ENCODE measurements at places on chromosomes 13 and 19.

DNA sequence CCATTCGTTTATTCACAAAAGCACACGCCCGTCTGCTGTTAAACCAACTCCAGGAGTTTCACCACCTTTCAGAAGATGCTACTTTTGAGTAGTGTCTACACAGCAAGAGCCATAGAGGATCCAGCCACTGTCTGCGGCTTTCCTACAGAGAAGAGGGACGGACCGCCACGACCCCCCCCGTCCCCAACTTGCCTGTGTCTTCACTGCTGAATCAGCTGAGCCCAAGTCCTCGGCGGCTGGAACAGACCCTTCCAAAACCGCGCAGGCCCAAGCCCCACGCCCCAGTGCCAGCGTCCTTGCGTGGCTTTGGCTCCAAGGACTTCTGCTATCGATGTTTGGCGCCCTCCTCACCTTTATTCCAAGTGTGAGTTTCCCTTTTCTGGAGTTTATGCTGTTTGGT, 65.1 kb downstream of the SPACA7 start:
- DNase-seq = no peak

DNA sequence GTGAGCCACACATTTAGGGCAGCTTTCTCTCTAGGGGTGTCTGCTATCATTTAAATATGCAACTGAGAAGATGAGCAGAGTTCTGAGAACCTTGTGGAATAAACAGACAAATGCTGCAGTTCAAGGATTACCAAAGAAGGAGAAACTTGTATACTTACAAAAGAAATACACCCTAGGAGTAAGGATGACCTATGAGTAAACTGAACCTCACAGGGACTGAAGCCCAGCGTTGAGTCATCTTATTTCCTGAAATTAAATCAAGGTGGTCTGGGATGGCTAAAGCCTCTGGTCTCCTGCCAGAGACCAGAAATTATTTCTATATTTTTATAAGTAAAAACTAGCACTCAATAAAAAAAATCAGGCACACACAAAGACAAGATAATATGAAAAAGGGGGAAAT, 40.1 kb downstream of the FAM216B start:
- no peak for DNase-seq

DNA sequence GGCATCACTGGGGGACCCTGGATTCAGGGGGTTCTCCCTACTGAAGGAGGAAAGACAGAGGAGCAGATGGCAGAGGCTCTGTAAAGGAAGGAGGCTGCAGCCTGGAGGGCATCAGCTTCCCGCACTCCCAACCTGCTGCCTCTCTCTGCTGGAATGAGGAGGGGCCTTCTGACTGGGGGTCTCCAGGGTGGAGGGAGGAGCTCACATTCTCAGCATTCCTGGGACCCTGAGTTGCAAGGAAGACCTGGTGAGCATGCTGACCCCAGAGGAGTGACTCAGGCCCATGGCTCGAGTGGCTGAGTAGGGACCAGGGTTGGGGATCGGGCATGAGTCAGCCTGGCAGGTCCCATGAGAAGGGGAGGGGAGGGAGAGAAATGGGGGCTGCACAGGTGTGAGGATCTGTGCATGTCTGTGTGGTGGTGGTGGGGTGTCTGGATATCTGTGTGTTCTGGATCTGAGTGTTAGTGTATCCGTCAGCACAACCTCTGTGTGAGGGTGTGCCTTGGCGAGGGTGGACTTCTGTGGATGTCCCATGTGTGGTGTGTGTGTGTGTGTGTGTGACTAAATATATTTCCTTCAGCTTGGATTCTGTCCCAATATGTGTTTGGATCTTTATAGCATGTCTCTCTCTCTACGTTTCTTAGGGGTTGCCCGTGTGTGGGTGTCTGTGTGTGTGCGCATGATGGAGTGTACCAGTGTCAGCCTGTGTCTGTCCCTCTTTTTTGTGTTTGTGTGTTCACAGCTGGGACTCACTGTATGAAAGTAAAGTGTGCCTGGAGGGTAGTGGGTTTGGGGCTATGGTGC, 4.6 kb downstream of the AXL start:
- DNase-seq = no peak

DNA sequence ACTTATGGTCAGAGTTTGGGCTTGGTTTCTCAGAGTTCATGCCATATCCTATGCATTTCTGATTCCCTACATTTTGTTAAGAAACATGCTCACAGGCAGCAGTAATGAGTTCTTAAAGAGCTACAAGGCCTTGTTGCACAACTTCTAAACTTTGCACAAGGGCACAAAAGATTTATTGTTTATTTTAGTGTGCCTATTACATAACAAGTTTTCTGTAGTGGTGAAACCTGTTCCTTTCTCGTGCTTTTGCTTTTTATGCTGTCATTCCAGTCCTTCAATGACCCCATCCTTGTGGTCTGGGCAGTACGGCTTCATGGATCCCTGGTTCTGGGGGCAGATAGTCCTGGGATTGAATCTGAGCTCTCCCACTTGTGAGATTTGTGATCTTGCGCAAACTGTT, 17.8 kb downstream of the ZNF507 start:
- no peak for DNase-seq

DNA sequence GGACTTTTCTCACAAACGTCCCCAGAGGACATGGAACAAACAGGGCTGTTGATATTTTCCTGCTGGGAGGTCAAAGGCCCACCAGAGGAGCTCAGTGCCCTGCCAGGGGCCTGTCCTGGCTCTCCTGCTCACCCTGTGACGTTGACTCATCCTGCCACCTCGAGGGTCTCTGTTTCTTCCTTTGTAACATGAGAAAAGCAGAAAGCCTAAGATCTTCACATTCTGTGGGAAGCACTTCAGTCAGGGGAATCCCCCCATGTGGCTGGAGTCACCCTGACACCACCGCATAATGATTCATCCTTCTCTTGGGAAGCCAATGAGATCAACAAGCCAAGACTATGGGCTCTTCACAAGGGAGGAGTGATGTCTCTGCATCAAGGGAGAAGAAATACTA, 147.9 kb downstream of the KATNAL1 start:
- no peak for DNase-seq

DNA sequence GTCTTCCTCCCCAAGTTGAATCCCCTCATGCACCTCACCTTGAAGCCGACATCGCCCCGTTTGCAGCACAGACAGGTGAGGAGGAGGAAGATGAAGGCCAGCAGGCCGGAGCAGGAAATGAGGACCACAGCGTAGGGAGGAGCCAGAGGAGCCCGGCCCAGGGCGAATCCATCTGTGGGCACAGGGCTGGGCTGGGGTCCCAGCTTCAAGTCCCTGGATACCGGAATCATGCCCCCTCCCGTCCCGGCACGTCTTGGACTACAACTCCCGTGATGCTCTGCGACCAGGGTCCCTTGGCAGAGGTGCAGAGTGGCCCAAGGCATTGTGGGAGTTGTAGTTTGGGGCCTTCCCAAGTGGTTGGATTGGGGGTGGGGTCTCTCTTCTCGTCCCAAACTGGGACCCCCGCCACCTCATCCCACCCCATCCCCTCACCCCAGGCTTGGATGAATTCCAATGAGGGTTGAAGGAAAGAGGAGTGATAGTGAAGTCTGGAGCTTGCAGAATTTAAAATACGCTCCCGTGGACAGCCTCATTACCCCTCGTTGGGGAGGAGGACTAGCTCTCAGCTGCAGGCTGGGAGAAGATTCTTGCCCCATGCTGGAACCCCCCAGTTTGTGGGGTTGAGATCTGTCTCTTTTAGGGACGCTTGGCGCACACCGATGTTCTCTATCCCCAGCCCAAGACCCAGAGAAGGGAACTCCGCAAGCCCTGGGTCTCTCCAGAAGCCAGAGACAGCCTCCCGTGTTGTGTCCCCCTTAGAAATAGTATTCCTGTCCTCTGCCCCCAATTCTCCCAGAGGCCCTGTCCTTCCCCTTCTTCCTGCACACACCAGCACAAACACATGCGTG, 990 bp downstream of the LMTK3 start:
- DNase-seq = peak; percentile 68

DNA sequence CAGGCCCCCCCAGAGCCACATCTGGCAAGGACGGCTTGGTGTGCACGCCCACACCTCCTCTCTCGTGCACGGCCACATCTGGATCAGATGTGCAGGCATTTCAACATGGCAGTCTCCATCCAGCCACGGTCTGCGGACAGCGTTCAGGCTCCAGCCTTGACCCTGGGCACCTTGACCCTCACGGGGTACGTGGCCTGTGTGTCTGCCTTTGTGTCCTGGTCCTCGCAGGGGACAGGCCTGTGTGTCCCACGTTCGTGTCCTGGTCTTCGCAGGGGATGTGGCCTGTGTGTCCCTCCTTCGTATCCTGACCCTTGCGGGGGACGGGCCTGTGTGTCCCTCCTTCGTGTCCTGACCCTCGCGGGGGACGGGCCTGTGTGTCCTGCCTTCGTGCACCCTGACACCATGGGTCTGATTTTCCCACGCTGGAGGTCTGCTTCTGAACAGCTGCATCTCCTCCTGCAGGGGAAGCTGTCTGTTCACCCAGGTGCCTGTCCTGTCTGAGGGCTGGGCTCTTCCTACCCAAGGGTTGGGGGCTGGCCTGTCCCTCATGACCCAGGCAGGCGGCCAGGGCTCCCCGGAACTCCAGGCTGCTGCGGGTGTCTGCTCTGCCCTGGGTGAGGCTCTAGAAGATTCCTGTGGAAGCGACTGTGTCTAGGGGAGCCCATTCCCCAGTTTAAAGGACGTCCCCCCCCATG, 25.3 kb downstream of the RASA3 start:
- DNase-seq = no peak

DNA sequence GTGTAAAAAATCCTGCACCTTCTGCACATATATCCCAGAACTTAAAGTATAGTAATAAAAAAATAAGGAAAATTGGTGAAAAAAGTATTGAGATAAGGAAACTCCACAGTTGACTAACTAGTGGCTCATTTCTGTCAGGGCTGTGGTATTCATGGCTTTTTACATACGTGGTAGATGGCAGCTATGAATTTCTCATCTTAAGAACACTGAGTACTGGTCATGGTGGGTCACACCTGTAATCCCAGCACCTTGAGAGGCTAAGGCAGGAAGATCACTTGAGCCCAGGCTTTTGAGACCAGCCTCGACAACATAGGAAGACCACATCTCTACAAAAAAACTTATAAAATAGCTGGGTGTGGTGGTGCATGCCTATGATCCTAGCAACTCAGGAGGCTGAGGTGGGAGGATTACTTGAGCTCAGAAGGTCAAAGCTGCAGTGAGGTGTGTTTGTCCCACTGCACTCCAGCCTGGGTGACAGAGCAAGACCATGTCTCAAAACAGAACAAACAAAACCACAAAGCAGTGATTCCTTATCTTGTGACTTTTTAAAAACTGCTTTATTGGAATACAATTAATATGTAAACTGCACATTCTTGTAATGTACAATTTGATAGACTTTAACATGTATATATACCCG, 16.8 kb downstream of the SLAIN1 start:
- DNase-seq = no peak

GRCh38 chr13:73598020-73598712, 536.0 kb downstream of the KLF12 start:
- no peak for DNase-seq

DNA sequence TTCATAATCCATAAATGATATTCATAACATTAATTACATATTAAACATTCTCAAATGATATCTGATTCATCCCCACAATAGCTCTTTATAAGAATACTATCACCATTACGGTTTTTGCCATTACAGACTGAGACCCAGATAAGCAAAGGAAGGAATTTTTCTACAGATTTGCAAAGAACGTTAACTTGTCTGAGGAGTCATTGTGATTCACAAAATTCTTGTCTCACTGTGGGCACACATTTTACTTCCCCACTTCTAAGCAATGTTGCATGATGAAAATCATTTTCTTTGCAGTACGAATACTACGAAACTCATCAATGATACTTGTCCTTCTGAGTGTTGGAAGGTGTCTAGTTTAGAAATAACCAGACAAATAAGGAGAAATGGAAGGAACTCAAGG, 70.1 kb downstream of the NALCN start:
- DNase-seq = no peak

- DNase-seq = no peak
These were observed 346.5 kb downstream of the ZNF536 start for GRCh38 chr19:30718707-30719106.

DNA sequence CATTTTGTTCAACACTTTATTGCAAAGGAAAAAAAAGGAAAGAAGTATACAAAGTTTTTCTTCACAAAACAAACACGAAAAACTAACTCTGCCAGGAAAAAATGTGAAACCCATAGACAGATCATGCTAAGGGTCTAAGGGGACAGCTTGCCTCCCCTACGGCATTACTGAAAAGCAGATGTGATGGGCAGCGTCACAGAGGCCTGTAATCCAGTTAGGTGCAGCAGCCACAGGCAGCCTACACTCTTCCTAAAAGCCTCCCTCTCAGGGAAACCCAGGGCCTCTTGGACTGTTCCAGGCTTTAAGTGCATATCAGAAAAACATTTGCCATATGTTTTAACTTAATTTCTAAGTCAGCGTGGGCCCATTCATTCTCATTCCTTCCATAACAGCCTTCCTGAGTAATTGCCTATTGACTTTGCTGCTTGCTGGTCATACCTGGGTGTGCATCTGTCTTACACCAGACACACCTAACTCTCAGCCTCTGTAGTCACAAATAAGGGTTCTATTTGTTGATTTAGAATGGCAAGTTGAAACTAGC, 135.7 kb upstream of the SERP2 start:
- DNase-seq = no peak

GRCh38 chr13:98467263-98467985, 109.5 kb downstream of the STK24 start:
- no peak for DNase-seq

DNA sequence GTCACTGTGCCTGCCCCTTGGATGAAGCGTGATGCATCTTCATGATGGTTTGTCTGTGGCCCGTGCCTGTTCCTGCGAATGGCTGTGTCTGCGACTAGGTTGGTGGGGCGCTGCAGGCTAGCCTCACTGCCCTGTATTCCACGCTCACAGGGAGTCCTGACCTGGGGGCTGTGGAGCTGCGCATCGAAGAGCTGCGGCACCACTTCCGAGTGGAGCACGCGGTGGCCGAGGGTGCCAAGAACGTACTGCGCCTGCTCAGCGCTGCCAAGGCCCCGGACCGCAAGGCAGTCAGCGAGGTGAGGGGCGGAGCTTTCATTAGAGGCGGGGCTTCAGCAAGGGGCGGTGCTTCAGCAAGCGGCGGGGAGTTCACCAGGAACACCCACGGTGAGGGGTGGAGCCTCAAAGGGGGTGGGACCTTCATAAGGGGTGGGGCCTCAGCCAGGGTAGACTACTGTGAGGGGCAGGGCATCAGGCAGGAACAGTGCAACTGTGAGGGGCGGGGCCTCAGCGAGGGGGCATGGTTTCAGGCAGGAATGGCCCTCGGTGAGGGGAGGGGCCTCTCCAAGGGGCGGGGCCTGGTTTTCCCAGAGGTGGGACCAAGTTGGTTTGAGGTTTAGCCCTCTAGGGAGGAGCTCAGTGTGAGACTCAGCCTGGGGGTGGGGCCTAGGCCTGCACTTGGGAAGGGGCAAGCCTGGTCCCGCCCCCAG, 17.2 kb downstream of the PKN1 start:
- no peak for DNase-seq

- no peak for DNase-seq
These were observed at the start of gene ICAM3 for GRCh38 chr19:10339380-10339960. Gene ICAM3 (minus strand): TSS chr19:10339624. CDS start chr19:10339614, 10 bp downstream.

- no peak for DNase-seq
These were observed 25.7 kb downstream of the CAB39L start for GRCh38 chr13:49418206-49418605.

DNA sequence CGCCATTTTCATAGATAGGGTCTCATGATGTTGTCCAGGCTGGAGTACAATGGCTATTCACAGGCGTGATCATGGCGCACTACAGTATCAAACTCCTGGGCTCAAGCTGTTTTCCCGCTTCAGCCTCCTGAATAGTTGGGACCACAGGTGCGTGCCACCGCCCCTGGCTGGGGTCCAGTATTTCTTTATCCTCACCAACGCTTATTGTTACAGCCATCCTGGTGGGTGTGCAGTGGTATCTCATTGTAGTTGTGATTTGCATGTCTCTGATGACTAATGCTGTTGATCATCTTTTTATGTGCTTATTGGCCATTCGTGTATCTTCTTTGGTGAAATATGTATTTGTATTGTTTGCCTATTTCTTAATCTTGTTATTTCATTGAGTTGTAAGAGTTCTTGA, 49.0 kb downstream of the SIPA1L3 start:
- no peak for DNase-seq

Data from NCI-H1694 (cell line).